ENCODE measurements at places on chromosomes 3 and 15.

GRCh38 chr3:48467110-48467454 lies 20.5 kb downstream of the ATRIP start:
- no peak for DNase-seq

- DNase-seq = no peak
Observed at GRCh38 chr3:134988666-134989065, 193.6 kb downstream of the EPHB1 start.

- DNase-seq = no peak
Observed at GRCh38 chr3:114214542-114215341, 22.6 kb downstream of the ZNF80 start.

- DNase-seq = peak; percentile 79
Observed at GRCh38 chr15:85622221-85622831, 172.4 kb downstream of the KLHL25 start.

DNA sequence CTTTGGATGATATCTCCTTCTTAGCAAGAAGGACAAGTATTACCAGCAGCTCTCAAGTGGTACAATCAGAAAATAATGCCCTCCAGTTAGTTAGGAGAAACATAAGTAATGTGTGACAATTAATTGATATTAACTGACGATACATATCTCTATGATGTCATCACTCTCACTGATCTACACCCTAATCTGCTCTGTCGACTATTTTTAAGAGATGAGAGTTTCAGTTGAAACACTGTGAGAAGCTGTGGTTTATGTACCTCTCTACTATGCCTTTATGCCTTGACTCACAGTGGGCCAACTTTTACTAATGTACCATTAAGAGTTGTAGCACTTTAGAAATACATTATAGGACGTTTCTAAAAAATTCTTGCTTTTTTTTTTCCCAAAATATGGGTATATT lies 8.6 kb downstream of the CEP152 start:
- no peak for DNase-seq

All from amniotic epithelial cell (primary cell).